ENCODE measurements at places on chromosomes 1 and 21.

GRCh38 chr1:164581762-164582161 lies 22.8 kb downstream of the PBX1 start:
- H3K36me3 ChIP-seq, result peaks cover 3% of the 10 kb centered on the region
- H3K27me3 ChIP-seq, result no peaks in the 10 kb centered on the region
- no peak for DNase-seq
- H3K4me1 ChIP-seq, result peaks cover 24% of the 10 kb centered on the region

- no peaks in the 10 kb centered on the region for H3K36me3 ChIP-seq
- no peaks in the 10 kb centered on the region for H3K27me3 ChIP-seq
- H3K4me1 ChIP-seq, result no peaks in the 10 kb centered on the region
- DNase-seq, result no peak
- no peak overlapping the region for H3K4me3 ChIP-seq
- no peak overlapping the region for H3K27ac ChIP-seq
Observed at GRCh38 chr1:17297991-17298390, 10.0 kb upstream of the PADI4 start.

- no peak within 1 kb of the TSS for H3K4me3 ChIP-seq
- DNase-seq, result peak; percentile 41
- no peaks in the 10 kb centered on the region for H3K4me1 ChIP-seq
- H3K36me3 ChIP-seq, result no peaks in the 10 kb centered on the region
- peaks cover 79% of the 10 kb centered on the region for H3K27me3 ChIP-seq
Observed at GRCh38 chr1:46489638-46490405, at the start of gene DMBX1. TSS of gene DMBX1 (plus strand) at chr1:46489836. CDS start at chr1:46507011, 17,175 bp downstream.

DNA sequence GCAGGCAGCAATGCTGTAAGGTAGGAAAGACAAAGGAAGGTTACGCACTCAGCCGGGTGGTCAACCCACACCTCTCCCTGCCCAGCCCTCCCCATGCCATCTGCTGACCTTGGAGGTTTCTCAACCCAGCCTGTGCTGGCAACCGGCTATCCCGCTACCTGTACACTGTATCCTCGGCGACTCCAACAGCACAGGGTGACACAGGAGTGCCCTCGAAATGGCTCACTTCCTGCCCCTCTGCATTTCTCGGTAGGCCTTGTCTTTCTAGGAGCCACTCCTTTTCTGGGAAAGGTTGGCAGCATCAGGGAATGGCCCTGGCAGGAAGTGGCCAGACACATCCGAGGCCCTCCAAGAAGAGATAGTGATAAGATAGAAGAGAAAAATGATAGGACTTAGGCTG lies 124.0 kb downstream of the PROX1 start:
- no peaks in the 10 kb centered on the region for H3K4me1 ChIP-seq
- H3K36me3 ChIP-seq, result no peaks in the 10 kb centered on the region
- DNase-seq, result no peak
- no peak overlapping the region for H3K27ac ChIP-seq
- H3K27me3 ChIP-seq, result no peaks in the 10 kb centered on the region

DNA sequence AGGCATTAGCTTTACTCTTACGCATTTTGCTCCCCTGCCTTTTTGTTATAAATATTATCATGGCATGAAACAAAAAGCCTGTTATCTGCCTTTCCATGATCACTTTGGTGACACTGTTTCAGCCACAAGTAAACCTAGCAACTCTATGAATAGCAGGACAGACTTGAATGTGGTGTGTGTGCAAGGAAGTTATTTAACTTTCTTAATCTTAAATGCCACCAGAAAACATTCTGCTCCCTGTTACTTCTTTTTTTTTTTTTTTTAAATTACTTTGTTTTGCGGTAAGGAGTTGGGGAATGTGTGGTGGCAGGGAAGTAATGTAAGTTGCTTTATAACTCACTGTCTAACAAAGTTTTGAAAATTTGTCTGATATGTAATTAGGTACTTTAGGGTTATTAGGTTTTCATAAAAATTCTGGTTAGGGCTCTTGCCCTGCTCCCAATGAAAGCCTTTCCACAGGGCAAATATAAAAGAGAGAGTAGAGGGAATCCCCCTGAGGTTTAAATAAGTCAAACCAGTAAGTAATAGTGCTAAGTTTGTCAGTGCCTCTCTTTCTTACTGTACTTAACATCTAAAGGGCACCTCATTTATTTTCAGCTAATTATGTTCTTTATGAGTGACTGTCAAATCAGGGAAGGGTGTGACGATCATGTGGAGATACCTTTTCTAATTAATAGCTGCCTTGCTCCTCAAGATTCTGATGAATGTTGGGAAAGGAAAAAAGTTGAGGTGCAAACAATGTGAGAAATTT lies 39.5 kb downstream of the RASAL2 start:
- no peaks in the 10 kb centered on the region for H3K36me3 ChIP-seq
- no peak overlapping the region for H3K4me3 ChIP-seq
- no peak for DNase-seq
- no peak overlapping the region for H3K27ac ChIP-seq
- no peaks in the 10 kb centered on the region for H3K27me3 ChIP-seq

DNA sequence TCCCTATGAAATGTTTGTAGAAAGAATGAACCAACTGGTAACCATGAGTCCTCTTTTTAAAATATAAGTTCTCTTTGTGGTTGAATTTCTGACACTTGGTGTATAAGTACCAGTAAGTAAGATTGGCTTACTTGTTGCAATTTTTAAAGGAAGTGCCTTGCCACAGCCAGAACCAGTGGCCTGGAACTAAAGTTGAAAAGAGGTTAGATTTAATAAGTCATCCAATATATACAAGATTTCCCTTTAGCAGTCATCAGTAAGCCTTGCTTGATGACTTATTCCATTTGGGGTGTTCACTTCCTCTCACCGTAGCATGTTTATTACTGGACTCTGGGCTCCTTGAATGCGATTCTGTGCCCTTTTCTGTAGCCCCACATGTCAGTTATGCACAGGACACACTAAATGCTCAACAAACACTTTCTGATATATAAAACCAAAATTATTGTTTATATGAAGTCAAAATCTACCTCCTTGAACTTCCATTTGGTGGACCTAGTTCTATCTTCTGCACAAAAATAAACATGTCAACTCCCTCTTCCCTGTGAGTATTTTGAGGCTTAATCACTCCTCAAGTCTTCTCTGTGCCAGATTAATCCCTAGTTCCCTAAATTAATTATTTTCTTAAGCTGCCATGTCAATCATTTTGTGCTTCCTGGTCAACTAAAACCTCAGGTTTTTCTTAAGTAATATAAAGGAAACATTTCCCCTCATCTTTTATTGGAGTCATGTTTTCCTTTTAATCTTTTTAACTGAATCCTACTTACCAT lies 218.1 kb downstream of the ST6GALNAC3 start:
- H3K4me1 ChIP-seq, result no peaks in the 10 kb centered on the region
- DNase-seq, result no peak
- no peak overlapping the region for H3K4me3 ChIP-seq
- no peak overlapping the region for H3K27ac ChIP-seq

- DNase-seq, result no peak
- no peak overlapping the region for H3K27ac ChIP-seq
- H3K4me1 ChIP-seq, result no peaks in the 10 kb centered on the region
- no peaks in the 10 kb centered on the region for H3K36me3 ChIP-seq
- H3K4me3 ChIP-seq, result no peak overlapping the region
Observed at GRCh38 chr1:206924592-206925105, 2.9 kb upstream of the FCMR start.

- H3K4me1 ChIP-seq, result no peaks in the 10 kb centered on the region
- H3K4me3 ChIP-seq, result no peak overlapping the region
- H3K27ac ChIP-seq, result no peak overlapping the region
- H3K27me3 ChIP-seq, result no peaks in the 10 kb centered on the region
- no peak for DNase-seq
Observed at GRCh38 chr1:89556726-89557444, 32.3 kb downstream of the LRRC8B start.

GRCh38 chr1:89688607-89689006 lies 55.7 kb downstream of the LRRC8C start:
- H3K36me3 ChIP-seq, result no peaks in the 10 kb centered on the region
- H3K27me3 ChIP-seq, result no peaks in the 10 kb centered on the region
- H3K4me1 ChIP-seq, result no peaks in the 10 kb centered on the region
- DNase-seq, result no peak
- H3K27ac ChIP-seq, result no peak overlapping the region
- no peak overlapping the region for H3K4me3 ChIP-seq

- no peaks in the 10 kb centered on the region for H3K36me3 ChIP-seq
- no peaks in the 10 kb centered on the region for H3K4me1 ChIP-seq
- no peak overlapping the region for H3K4me3 ChIP-seq
- no peak overlapping the region for H3K27ac ChIP-seq
- DNase-seq, result no peak
Observed at GRCh38 chr1:10642403-10643080, 153.9 kb downstream of the CASZ1 start.

DNA sequence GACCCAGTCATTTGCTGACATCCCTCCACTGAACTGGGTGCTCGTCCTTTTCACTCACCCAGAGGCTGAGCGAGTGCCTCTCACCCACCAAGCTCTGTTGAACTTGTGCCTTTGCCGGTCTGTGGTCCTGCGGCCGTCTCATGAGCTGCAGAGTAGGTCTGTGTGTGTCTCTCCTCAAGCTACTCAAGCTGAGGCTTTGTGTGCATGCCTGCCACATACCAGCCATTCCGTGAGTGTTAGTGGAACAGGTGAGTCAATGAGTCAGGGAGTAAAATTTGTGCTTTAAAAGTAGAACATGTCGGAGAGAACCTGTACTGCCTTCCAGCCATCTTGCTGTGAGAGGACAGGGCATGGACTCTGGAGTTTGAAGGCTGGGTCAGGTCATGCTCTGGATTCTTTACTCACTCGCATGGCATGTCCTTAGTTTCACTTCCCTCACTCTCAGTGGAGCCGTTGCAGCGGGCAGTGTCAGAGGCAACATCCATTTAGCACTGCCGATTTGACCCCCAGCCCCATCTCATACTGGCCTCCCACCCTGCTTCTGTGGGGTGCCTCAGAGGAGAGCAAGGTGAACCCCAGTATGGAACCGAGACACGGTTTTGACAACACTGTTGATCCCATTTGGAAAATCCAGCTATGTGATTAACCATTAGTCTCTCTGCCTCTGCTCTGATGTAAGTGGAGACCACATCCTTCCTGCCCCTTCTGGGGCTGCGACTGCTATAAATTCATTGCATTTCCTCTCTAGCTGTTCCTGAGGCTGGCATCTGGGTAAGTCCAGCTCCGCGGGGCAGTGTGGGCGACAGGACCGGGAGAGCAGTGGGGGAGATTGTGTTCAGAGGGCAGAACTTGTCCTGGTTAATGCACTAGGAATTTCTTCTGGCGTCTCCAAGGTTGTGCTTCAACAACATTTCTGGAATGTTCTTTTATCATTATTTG lies at the start of gene NLRP3:
Gene NLRP3 (plus strand): TSS at position 751 of the 939 bp plus-strand sequence. CDS start 2,628 bp downstream, outside the sequence.
- H3K36me3 ChIP-seq, result no peaks in the 10 kb centered on the region
- no peak within 1 kb of the TSS for H3K27ac ChIP-seq
- DNase-seq, result peak; percentile 31
- H3K4me3 ChIP-seq, result peak within 1 kb of the TSS; percentile 30
- no peaks in the 10 kb centered on the region for H3K4me1 ChIP-seq
- no peaks in the 10 kb centered on the region for H3K27me3 ChIP-seq

DNA sequence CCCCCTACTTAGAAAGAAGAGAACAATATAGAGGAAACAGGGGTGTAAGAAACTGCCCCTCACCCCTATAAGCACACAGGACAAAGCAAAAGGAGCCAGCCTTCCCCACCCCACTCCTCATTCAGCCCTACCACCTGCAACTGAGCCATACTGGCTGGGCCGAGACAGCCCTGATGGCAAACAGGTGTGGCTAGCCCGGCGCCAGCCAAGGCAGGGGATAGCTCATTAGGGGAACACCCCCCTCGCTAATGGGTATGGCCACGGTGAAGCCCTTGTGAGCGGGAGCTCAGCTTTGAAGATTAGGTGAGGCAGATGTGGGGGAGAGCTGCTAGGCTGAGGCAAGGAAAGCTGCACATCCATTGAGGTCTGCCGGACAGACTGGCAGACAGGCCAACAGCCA lies 65.5 kb downstream of the ERI3 start:
- peak; percentile 42 for DNase-seq
- peaks cover 14% of the 10 kb centered on the region for H3K36me3 ChIP-seq
- no peak overlapping the region for H3K27ac ChIP-seq
- no peak overlapping the region for H3K4me3 ChIP-seq
- H3K4me1 ChIP-seq, result no peaks in the 10 kb centered on the region
- no peaks in the 10 kb centered on the region for H3K27me3 ChIP-seq

GRCh38 chr1:197768014-197768805 lies 7.1 kb downstream of the DENND1B start:
- no peak overlapping the region for H3K27ac ChIP-seq
- DNase-seq, result no peak
- no peaks in the 10 kb centered on the region for H3K27me3 ChIP-seq
- H3K36me3 ChIP-seq, result no peaks in the 10 kb centered on the region
- H3K4me3 ChIP-seq, result no peak overlapping the region
- H3K4me1 ChIP-seq, result no peaks in the 10 kb centered on the region

GRCh38 chr1:30902593-30903290 lies 5.8 kb downstream of the SDC3 start:
- no peaks in the 10 kb centered on the region for H3K4me1 ChIP-seq
- H3K36me3 ChIP-seq, result no peaks in the 10 kb centered on the region
- peak; percentile 42 for DNase-seq

DNA sequence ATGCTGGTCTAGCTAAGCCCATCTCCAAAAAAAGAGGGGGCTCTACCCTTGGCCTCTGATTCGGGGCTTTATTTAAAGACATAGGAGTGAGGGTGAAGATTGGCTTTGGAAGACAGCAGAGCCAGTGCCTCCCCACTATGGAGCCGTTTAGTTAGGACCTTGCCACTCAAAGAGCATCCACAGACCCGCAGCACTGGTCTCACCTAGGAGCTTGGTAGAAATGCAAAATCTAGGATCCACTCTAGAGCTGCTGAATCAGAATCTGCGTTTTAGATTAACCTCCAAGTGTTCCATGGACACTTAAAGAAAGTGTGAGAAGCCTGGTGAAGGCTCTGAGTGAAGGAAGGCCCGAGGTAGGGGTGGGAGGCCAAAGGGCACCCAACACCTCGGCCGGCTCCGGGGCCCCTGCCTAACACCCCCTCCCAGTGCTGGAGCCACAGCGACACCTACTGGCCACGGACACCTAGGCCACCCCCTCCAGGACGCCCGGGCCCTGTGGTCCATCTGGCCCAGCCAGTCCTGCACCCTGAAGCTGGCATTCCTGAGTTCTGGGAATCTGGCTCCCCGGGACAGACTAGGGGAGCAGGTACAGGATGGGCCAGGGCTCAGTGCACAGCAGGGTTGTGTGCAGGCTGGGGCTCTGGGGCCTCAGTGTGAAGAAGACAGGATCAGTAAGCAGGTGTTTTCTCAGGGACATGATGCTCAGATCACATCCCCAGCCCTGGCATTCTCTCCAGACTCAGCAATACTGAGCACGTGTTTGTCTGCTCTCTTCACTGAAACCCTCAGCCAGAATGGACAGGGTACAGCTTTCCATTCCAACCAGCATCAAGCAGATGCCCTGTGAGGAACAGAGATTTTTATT lies 79.2 kb downstream of the TMEM53 start:
- DNase-seq, result peak; percentile 79
- no peaks in the 10 kb centered on the region for H3K4me1 ChIP-seq
- peaks cover 23% of the 10 kb centered on the region for H3K27me3 ChIP-seq

DNA sequence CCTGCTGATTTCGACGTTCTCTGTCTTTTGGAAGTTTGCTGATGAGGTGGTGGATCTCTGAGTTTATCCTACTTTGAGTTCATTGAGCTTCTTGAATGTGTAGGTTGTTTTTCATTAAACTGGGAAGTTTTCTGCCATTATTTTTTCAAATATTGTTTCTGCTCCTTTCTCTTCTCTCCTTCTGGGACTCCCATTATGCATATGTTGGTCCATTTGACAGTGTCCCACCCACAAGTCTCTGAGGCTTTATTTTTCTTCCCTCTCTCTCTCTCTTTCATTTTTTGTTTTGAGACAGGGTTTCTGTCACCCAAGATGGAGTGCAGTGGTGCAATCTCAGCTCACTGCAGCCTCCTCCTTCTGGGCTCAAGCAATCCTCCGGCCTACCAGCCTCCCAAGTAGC lies 11.7 kb downstream of the TNFRSF18 start:
- no peaks in the 10 kb centered on the region for H3K36me3 ChIP-seq
- H3K27me3 ChIP-seq, result no peaks in the 10 kb centered on the region
- no peak overlapping the region for H3K27ac ChIP-seq
- no peak for DNase-seq

All from kidney (tissue), 22 donors.